ENCODE measurements at places on chromosomes 5 and 9.
A peak's percentile ranks its signal among the peaks of the same experiment; 100 is the strongest.

DNA sequence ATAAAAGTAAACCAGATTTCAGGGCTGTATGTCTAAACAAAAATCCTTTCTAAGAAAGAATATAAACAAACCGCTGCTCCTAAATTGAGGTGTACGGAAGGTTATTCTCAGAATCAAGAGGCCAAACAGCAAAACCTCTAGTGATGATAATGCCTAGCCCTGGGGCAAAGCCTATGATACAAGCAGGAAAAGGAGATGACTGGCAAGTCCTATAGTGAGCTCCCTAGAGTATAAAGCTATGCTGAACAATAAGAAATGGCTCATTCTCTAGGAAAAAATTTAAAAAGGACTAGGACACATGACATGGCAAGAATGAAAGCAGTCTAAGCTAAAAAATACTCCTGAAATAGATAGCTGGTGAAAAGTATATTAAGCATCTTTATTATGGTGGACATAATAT, 187.1 kb downstream of the BNC2 start:
- no peak for ATAC-seq

DNA sequence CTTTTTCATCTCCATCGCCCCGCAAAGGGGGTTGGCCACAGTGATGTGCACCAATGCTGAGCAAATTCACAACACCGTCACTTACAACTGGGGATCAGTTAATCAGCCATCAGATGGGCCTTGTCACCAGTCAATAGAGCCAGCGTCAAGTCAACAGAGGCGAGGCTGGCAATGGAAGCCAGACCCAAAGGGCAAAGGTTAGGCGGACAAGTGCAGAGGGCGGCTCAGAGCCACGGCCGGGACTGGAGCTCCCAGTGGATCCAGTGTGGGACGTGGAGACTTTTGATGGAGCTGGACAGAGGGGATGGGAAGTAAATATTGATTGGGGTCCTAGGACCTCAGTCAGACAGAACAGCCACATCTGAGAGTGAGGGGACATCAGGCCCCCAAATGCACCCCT, 45.7 kb downstream of the DUSP1 start:
- ATAC-seq = no peak

GRCh38 chr9:92094655-92095054, 20.6 kb downstream of the SPTLC1 start:
- no peak for ATAC-seq

DNA sequence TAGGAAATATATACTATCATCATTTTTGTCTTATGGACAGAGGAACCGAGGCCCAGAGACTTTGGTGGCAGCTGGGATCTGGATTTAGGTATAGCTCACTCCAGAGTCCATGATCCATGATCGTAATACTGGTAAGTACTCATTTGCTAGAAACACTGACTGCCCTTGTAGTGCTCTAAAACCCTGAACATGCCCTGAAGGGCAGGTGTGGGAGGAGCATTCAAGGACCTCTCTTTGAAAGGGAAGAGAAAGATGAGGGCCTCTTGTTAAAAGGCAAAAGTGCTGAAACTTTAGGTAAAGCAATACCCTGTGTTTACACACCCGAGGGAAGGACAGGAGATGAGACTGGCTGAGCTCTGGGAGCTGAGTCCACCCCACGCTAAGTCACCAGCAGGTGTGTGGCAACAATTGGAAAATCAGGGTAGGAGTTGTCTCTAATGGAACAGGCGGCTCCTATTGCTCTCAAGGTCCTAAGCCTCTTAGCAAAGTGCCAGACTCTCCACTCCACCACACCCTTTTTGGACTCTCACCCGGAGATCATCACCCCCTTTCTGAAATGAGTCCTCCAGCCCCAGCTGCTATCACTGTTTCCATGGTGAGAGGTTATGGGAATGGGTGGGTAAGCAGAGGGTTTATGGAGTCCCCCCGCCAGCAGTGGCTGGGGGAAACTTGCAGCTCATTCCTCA, 34.8 kb downstream of the TRPC7 start:
- ATAC-seq = no peak

DNA sequence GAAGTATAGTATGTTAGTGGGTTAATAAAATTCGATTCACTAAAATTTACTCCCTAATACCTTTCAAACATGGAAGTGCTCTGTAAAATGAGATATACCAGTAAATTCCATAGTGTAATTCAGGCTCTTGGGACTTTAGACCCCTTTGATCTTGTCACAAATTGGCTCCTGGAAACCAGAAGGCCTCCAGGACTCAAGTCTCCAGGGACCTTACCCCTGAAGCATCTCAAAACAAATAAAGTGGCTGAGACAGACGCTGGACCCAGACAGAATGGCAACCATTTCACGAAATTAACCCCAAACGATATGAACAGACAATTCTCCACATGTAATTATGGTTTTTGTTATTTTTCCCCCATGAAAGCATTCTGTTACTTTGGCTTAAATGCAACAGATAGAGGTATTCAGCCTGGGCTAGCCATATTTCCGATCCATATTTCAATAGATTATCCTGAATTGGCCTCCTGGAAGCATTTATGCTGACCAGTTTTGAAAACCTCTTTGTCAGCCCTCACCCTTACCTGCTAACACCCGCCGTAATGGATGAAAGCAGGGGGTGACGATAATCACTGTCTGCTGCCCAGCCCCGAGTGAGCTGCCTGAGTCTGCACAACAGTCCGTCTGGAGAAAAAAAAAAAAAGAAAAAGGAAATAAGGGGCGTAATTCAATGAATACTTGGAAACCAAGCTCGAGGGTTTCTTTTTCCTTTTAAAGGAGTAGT, 34.1 kb upstream of the EFNA5 start:
- ATAC-seq = peak; percentile 76

GRCh38 chr9:134217431-134218210, 53.3 kb upstream of the RNU6ATAC start:
- no peak for ATAC-seq

GRCh38 chr5:74673011-74673790, 11.8 kb upstream of the HEXB start:
- peak; percentile 68 for ATAC-seq

- peak; percentile 96 for ATAC-seq
These were observed 161.2 kb downstream of the FGF18 start for GRCh38 chr5:171580502-171581265.

GRCh38 chr9:136527721-136528710, 17.8 kb downstream of the NOTCH1 start:
- ATAC-seq = no peak

- ATAC-seq = no peak
These were observed 14.8 kb downstream of the FCN1 start for GRCh38 chr9:134902936-134903335.

DNA sequence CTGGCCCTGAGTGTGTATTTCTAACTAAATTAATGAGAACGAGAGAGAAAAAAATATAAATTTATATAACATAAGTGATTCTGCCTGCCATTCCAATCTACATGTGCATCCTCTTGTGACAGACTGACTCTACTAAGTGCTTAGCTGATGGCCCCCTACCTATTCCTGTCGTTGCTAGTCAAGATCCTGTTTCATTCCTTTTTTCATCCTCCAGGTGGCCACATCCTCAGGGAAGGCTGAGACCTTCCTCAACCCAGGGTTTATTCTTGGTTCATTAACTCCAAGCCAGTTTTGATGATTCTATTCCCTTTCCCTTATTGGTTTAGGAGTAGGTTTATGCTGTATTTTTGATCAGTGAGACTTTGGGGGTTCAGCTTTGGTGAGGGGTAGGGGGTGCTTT, 201.3 kb downstream of the C9orf152 start:
- ATAC-seq = no peak

DNA sequence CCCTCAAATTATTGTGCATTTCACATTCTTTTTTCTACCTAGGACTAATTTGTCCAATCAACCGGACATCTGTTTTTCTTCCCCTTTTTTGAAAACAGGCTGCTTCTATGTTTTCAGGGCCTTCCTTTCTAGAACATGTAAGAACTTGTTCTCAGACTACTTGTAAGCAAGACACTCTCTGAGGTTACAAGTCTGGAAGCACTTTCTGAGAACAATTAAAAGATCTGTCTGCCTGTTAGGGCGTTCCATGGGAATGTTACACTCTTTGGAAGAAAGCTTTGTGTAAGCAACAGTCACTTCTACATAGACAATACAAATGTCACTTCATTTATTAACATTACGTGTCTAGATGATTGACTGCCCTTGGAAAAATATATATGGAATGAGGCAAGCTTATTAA, 50.9 kb upstream of the HSPB3 start:
- peak; percentile 27 for ATAC-seq

DNA sequence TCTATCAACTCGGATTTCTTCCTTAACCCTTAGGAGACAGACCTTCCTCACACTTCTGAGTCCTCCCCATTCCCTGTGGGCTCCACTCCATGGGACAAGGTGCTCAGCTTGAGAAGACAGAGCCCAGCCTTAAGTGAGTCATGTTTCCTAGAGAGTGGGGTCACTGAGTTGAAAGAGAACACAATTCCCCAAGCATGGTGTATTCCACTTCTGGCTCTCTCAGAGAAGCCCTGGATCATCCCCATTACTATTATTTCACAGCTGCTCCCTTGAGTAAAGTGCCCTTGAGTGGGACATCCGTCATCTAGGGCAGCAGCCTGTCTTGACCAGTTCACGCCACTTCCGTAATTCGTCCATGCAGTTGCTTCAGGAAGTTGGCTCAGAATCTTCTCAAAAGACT, 604.8 kb downstream of the BNC2 start:
- no peak for ATAC-seq

- no peak for ATAC-seq
These were observed 55.0 kb downstream of the ARHGEF37 start for GRCh38 chr5:149636191-149636860.

DNA sequence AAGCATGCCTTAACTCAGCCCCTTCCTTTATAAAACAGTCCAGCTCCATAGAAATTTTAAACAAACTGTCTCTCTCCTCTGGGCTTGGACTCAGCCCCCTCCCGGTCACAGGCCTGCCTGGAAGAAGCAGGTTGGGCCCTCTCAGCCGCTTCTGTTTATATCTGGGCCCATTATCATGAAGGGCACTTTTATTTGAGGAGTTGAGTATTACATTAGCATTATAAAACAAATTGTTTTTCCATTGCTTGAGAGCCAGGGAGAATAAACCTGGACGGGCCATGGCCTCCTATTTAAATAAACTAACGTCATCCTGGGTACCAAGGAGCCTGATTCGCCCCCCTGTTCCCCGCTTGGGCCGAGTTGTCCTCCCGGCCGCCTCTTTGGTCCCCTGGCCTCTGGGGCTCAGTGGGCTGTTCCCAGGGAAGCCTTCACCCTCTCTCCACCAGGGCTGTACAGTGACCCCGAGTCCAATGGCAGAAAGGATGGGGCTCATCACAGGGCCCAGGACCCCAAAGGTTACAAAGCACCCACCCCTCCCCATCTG, 13.2 kb downstream of the IRX2 start:
- no peak for ATAC-seq

GRCh38 chr5:57184322-57184721, 10.5 kb downstream of the GPBP1 start:
- ATAC-seq = no peak

DNA sequence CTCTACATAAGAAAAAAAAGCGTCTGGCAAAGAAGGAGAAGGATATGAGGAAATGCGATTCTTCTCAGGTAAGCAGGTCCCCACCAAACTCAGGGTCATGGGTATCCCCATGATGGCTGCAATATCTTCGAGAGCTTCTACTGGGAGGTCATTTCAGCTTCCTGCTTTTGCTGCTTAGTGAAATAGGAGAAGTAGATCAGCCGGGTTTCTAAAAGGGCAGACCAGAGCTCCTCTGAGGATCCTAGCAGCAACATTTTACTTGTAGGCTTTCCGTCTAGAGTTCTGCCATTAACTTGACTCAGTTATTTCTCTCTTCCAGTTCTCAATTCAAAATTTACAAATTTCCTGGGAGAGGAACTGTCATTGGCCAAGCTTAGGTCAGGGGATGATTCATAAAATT, 134.7 kb downstream of the DPYSL3 start:
- no peak for ATAC-seq

DNA sequence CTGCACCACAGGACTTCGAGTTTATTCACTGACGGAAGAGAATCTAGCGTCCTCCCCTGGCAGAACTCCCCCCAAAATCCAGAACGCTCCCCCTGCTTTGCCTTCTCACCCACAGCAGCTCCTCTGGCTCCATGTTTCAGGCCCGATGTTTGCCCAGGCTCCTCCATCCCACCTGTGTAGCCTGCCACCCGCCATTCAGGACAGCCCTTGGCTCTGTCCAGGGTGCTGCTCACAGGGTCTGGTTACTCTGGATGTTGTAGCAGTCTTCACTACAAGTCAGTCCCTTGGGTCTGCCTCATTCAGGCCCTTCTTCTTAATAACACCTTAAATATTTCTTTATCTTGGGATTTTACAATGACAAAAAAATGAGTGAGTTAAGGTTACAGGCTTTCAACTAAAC, 41.3 kb upstream of the SV2C start:
- peak; percentile 63 for ATAC-seq

GRCh38 chr9:38363589-38363925, 28.9 kb upstream of the ALDH1B1 start:
- ATAC-seq = no peak

DNA sequence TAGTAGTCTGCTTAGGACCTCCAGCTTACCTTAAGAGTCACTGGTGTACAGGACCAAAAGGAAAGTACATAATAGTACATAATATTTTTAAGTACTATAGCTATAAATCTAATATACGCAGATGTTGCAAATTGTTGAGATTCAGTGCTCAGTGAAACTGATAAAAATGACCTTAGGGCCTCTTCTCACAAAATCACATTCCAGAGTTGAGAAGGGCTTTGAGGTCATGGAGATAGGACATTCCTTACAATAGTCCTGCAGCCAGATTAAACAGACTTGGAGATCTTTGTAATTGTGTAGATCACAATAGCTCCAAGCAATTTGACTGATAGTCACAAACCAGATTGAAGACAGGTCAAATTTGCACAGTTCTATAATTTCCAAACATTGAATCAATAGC, 37.7 kb upstream of the PCSK1 start:
- ATAC-seq = no peak

DNA sequence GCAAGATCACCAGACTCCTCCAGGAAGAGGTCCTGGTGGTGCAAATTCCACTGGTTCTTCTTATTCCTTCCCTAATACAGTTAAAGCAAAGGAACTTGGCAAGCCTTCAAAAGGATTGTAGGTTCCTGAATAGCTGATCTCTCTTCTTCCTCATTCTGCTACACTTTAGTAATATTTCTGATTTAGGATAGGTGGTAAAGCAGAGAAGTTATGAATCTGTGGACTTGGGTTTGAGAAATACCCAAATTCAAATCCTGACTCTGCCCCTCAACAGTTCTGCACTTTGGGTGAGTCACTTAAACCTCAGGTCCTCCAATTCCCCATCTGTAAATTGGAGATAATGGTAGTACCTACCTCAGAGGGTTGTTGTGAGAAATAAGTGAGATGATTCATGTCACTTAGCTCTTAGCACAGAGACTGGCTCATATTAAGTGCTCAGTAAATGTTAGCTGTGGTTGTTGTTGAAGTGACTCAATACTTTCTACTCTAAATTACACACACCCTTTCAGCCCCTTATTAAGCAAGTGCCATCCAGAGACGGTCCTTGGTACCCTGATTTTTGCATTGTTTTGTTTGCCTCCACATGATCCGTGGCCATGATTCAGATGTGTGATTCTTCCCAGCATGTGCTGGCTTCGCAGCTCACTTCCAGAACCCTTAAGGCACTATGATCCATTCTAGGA, 5.2 kb downstream of the SH3RF2 start:
- no peak for ATAC-seq

All from motor neuron (in vitro differentiated cells).